ENCODE measurements at places on chromosomes 7 and 10. TPM values are rescaled to one million over a fixed set of nuclear protein-coding genes. Genes with fewer than 3 reads are reported as not detected.

LRRC18 gene
- not detected for total RNA-seq

ATP6V0A4 gene
- 0.07 TPM for total RNA-seq

SLF2 gene
- 16.4 TPM for total RNA-seq

EIF4EBP2 gene
- total RNA-seq, result 9.2 TPM

METTL2B gene
- 33.8 TPM for total RNA-seq

SEMA3E gene
- 0.57 TPM for total RNA-seq

CLDN15 gene
- 2.4 TPM for total RNA-seq

FFAR4 gene
- total RNA-seq, result not detected

SLC39A12 gene
- total RNA-seq, result not detected

SPDYE9 gene
- total RNA-seq, result not detected

RPEL1 gene
- total RNA-seq, result under 0.01 TPM

PALD1 gene
- 0.28 TPM for total RNA-seq

CCL24 gene
- total RNA-seq, result not detected

GBX1 gene
- total RNA-seq, result not detected

NYAP1 gene
- 0.64 TPM for total RNA-seq

MALRD1 gene
- total RNA-seq, result not detected

DYDC2 gene
- total RNA-seq, result not detected

NPSR1 gene
- total RNA-seq, result not detected

VSTM2A gene
- total RNA-seq, result not detected

ACSL5 gene
- total RNA-seq, result not detected

PITX3 gene
- not detected for total RNA-seq

PTN gene
- 0.07 TPM for total RNA-seq

OR2A7 gene
- total RNA-seq, result 1.6 TPM

INHBA gene
- 8.5 TPM for total RNA-seq

ARHGAP22 gene
- 9.5 TPM for total RNA-seq

CDC14C gene
- total RNA-seq, result 0.07 TPM

GPR15LG gene
- total RNA-seq, result 1.2 TPM

AKR1C3 gene
- 149 TPM for total RNA-seq

PDE6C gene
- total RNA-seq, result not detected

HOXA7 gene
- not detected for total RNA-seq

CPN1 gene
- total RNA-seq, result not detected
